ENCODE measurements at places on chromosomes 1 and 21.

DNA sequence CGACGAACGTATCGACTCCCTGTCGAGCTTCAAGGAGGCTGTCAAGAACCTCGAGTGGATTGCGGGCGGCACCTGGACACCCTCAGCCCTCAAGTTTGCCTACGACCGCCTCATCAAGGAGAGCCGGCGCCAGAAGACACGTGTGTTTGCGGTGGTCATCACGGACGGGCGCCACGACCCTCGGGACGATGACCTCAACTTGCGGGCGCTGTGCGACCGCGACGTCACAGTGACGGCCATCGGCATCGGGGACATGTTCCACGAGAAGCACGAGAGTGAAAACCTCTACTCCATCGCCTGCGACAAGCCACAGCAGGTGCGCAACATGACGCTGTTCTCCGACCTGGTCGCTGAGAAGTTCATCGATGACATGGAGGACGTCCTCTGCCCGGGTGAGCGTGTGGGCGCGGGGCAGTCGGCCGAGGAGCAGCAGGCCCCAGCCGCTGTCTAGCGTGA lies 28.0 kb downstream of the COL6A2 start:
- no peaks in the 10 kb centered on the region for H3K36me3 ChIP-seq
- DNase-seq = no peak
- H3K27ac ChIP-seq = no peak overlapping the region
- no peaks in the 10 kb centered on the region for H3K27me3 ChIP-seq
- no peak overlapping the region for H3K4me3 ChIP-seq

- no peak for DNase-seq
- no peaks in the 10 kb centered on the region for H3K4me1 ChIP-seq
- no peak overlapping the region for H3K4me3 ChIP-seq
- H3K27ac ChIP-seq = no peak overlapping the region
These were observed 31.7 kb upstream of the WNT4 start for GRCh38 chr1:22174446-22175220.

GRCh38 chr1:226634166-226634588 lies 85.6 kb downstream of the STUM start:
- H3K27ac ChIP-seq = no peak overlapping the region
- no peaks in the 10 kb centered on the region for H3K4me1 ChIP-seq
- H3K27me3 ChIP-seq = no peaks in the 10 kb centered on the region

DNA sequence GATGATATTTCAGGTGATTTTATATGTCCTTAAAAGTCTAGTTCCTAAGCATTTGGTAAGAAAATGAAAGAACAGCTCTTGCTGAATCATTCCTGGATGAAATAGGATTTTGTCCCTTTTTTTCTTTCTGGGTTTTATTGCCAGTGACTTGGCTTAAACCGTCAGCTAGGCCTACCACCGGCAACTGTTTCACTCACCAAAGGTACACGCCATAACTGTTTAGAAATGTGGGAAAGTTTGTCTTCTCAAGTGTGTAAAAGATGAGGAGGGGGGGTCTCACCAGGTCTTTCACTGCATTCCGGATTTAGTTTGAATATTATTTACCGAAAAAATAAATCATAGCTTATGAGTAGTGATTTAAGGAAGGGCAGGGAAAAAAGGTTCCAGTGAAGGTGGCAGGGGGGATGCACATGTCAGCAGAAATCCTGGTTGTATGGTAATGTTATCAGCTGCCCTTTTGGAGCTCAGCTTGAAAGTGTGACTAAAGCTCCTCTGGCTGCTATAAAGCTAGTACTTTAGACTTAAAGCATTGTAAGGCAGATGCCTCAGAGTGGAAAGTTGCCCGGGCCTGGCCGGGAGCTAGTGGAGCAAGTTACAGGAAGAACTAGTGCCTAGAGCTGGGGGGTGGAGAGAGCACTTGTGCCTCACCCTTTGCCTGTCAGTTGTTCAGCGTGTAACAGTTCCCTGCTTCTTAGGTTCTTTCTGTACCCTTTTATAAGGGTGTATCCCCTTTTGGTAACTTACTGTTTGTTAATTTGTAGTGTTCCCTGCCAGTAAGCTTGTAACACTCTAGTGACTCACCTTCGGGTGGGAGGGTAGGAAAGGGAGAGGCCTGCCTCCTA lies 3.1 kb downstream of the ATP1A1 start:
- H3K4me3 ChIP-seq = peak overlapping the region; percentile 19
- no peak for DNase-seq
- H3K4me1 ChIP-seq = peaks cover 20% of the 10 kb centered on the region
- H3K36me3 ChIP-seq = no peaks in the 10 kb centered on the region
- H3K27me3 ChIP-seq = no peaks in the 10 kb centered on the region

DNA sequence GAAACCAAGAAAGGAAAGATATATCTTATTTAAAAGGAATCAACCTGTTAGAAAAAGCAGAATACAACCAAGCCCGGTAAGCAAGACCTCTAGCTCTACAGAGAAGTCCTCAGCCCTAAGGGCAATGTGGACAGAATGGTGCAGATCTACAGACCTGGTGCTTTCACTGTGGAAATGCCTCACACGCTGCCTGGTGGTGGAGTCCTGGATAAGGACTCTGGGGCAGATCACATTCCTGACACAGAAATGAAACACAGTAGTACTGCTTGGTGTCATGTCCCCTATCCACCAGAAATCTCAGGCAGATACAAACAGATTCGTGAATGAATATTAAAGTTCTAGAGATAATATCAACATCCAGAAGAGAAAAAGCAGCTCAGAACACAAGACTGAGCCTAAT lies 6.8 kb downstream of the CNN3 start:
- no peaks in the 10 kb centered on the region for H3K36me3 ChIP-seq
- DNase-seq = no peak
- H3K4me3 ChIP-seq = no peak overlapping the region
- H3K27ac ChIP-seq = no peak overlapping the region

DNA sequence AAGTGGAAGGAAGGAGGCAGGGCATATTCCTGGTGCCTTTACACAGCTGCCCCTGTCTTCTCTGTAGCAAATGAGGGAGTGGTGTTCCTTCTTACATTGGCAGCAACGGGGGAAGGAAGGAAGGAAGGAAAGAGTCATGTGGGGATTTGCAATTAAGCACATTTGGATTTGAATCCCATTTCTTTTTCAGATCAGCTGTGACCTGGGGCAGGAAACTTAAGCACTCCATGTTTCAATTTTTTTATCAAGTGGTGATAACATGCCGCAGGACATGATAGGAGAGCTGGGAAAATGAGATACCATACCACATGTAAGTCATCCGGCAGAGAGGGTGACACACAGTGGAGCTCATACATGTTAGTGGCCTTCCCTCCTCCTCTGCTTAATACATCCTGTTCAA lies 186.8 kb downstream of the APP start:
- no peak for DNase-seq
- no peak overlapping the region for H3K4me3 ChIP-seq
- H3K4me1 ChIP-seq = no peaks in the 10 kb centered on the region
- peaks cover 17% of the 10 kb centered on the region for H3K36me3 ChIP-seq
